Breast epithelium (tissue), 4 donors: ENCODE measurements at places on chromosomes 7 and 10. TPM values are rescaled to one million over a fixed set of nuclear protein-coding genes. Genes with fewer than 3 reads are reported as not detected.
A peak's percentile ranks its signal among the peaks of the same experiment; 100 is the strongest.

RGR gene
- total RNA-seq = 0.96 TPM

ENKUR gene
- not detected for total RNA-seq

ANKRD22 gene
- 0.59 TPM for total RNA-seq

RASSF4 gene
- total RNA-seq = 18.7 TPM

TEX47 gene
- not detected for total RNA-seq

PRXL2A gene
- total RNA-seq = 547 TPM

DNA sequence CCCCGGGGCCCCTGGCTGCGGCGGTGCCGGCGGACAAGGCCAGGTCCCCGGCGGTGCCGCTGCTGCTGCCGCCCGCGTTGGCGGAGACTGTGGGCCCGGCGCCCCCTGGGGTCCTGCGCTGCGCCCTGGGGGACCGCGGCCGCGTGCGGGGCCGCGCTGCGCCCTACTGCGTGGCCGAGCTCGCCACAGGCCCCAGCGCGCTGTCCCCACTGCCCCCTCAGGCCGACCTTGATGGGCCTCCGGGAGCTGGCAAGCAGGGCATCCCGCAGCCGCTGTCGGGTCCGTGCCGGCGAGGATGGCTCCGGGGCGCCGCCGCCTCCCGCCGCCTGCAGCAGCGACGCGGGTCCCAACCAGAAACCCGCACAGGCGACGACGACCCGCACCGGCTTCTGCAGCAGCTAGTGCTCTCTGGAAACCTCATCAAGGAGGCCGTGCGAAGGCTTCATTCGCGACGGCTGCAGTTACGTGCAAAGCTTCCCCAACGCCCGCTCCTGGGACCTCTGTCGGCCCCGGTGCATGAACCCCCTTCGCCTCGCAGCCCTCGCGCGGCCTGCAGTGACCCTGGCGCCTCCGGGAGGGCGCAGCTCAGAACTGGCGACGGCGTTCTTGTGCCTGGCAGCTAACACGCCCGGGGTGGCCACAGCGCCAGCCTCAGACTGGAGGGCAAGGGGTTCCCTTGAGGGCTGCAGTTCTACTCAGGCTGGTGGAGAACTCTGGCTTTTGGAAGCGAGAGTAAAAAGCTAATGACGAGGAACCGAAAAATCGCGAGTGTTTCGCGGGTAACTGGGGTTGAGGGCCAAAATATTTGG is 804 bp downstream of the FRAT1 start:
- H3K36me3 ChIP-seq = no peaks in the 10 kb centered on the region
- peak overlapping the region; percentile 95 for H3K4me3 ChIP-seq
- no peak for DNase-seq
- H3K4me1 ChIP-seq = no peaks in the 10 kb centered on the region
- H3K27me3 ChIP-seq = no peaks in the 10 kb centered on the region

DNA sequence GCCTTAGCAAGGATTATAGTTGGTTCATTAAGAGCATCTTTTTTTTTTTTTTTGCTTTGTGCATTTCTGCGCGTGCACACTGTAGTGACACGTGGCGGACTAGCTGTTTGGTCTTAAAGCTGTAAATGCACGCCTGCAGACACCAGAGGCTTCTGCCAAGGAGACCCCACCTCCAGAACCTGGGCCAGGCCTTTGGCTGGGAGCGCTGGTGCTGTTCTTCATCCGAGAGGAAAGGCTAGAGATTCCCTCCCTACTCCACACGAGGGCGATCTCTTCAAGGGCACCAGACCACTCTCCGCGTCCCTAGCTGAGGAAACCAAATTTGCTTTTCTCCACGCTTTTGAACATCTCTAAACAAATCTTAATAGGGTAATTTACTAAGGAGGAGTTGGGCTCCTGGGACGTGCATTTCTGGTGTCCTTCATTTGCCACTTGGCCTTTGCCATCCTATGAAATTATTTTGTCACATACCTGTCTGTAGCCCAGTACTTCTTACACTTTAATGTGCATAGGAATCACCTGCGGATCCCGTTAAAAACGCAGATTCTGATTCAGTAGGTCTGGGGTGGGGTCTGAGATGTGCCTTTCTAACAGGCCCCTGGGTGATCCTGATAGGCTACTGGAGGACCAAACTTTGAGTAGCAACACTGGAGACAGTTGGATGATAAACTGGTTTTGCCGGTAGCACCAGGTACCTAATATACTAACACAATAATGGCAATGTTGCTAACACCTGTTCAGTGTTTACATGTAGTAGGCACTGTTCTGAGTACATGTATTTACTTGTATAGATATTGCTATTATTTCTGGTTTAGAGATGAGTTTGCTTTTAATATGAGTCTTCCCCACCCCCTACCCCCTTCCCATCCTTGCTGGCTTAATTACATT is 1.3 kb upstream of the SLC26A5 start:
- no peak overlapping the region for H3K27ac ChIP-seq
- H3K27me3 ChIP-seq = peaks cover 23% of the 10 kb centered on the region
- H3K4me3 ChIP-seq = no peak overlapping the region
- no peak for DNase-seq
- no peaks in the 10 kb centered on the region for H3K4me1 ChIP-seq

DNA sequence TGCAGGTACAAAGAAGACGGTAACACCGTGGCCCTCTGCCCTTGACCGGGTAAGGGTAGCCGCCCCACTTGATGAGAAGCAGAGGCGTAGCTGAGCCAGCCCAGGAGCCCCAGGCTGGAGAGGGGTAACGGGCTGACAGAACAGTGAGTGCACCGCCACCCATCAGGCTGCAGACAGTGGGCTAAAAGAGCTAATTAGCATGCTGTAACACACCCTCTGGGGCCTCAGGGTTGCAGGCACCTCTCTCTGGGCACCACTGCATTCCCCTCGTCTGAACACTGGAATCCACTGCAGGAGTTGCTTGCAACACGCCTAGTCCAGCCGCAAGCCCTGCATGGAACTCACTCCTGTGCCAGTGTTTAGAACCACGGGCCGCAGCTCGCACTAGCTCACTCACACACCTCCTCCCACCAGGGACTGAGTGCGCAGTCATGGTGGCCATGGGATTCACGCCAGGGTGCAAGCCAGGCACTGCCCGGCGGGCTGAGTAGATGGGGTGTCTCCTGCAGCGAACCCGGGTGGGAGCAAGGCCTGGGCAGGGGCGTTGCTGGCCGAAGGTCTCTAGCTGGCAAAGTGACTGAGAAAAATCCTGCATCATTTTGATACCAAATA is 36.1 kb downstream of the AGMO start:
- H3K27ac ChIP-seq = no peak overlapping the region
- no peaks in the 10 kb centered on the region for H3K36me3 ChIP-seq
- no peaks in the 10 kb centered on the region for H3K4me1 ChIP-seq

- no peak for DNase-seq
- H3K27ac ChIP-seq = peak overlapping the region; percentile 95
- H3K36me3 ChIP-seq = no peaks in the 10 kb centered on the region
- H3K4me3 ChIP-seq = peak overlapping the region; percentile 40
Measured at GRCh38 chr7:151460474-151460855, 20.5 kb upstream of the CRYGN start.

DNA sequence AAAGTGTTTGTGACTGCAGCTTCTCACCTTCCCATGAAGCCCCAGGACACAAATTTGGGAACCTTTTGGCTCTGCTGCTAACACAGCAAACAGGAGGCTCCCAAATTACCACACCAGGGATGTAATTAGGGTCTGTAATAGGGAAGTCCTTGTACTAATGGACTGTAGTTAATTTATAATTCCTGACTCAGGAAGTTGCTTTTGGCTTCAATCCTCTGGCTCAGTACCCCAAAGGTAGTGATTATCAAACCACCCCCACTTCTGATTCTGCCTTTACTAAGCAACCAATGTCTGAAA is 3.8 kb upstream of the MALSU1 start:
- peaks cover 2% of the 10 kb centered on the region for H3K4me1 ChIP-seq
- no peaks in the 10 kb centered on the region for H3K27me3 ChIP-seq
- H3K27ac ChIP-seq = no peak overlapping the region
- no peaks in the 10 kb centered on the region for H3K36me3 ChIP-seq
- no peak overlapping the region for H3K4me3 ChIP-seq
- no peak for DNase-seq

GRCh38 chr7:100901921-100902332 is 6.2 kb upstream of the ACHE start:
- DNase-seq = no peak
- H3K27ac ChIP-seq = no peak overlapping the region
- H3K27me3 ChIP-seq = no peaks in the 10 kb centered on the region
- H3K36me3 ChIP-seq = no peaks in the 10 kb centered on the region

- no peak overlapping the region for H3K4me3 ChIP-seq
- no peaks in the 10 kb centered on the region for H3K27me3 ChIP-seq
- H3K36me3 ChIP-seq = no peaks in the 10 kb centered on the region
- peak overlapping the region; percentile 74 for H3K27ac ChIP-seq
- no peak for DNase-seq
Measured at GRCh38 chr10:62934258-62934657, 118.1 kb upstream of the EGR2 start.

GRCh38 chr10:35927990-35928488 is 285.9 kb upstream of the FZD8 start:
- no peak overlapping the region for H3K4me3 ChIP-seq
- H3K4me1 ChIP-seq = no peaks in the 10 kb centered on the region
- DNase-seq = no peak
- H3K36me3 ChIP-seq = no peaks in the 10 kb centered on the region

- no peaks in the 10 kb centered on the region for H3K4me1 ChIP-seq
- H3K36me3 ChIP-seq = no peaks in the 10 kb centered on the region
- H3K27ac ChIP-seq = no peak overlapping the region
- no peak for DNase-seq
Measured at GRCh38 chr7:95736635-95737034, 35.7 kb upstream of the DYNC1I1 start.

DNA sequence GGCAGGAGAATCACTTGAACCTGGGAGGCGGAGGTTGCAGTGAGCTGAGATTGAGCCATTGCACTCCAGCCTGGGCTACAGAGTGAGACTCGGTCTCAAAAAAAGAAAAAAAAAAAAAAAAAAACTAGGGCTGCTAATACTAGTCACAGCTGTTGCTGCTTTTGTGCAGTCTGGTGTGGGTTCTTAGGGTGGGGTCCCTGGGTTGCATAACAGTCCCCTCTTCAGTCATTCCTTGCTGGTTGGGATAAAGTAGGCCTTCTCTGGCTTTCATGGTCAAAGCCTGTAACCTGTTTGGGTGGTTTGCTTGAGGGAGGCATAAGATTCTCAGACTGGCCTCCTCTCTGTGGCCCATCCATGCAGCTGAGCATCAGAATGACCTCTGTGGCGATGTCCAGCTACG is 14.1 kb downstream of the SSMEM1 start:
- H3K27me3 ChIP-seq = no peaks in the 10 kb centered on the region
- no peak overlapping the region for H3K4me3 ChIP-seq
- no peak overlapping the region for H3K27ac ChIP-seq
- DNase-seq = no peak
- H3K4me1 ChIP-seq = no peaks in the 10 kb centered on the region
- no peaks in the 10 kb centered on the region for H3K36me3 ChIP-seq

DNA sequence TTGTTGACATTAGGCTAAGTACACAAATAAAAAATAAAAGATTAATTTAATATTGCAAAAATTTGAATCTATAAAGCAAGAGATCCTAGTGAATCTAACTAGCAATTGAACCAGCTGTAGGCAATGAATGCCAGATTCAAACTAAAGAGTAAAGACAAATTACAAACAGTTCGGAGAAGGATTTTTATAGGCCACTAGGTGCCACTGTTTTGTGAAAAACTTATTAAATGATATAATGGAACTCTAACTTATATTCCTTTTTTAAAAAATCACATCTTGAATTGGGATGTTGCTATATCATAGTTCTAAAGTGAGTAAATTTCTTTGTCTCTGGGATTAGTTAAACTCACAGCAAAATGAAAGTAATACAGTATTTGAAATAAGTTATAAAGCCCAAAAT is 39.1 kb upstream of the GNAI1 start:
- H3K4me1 ChIP-seq = no peaks in the 10 kb centered on the region
- no peak overlapping the region for H3K27ac ChIP-seq
- no peak overlapping the region for H3K4me3 ChIP-seq
- DNase-seq = no peak

- no peak overlapping the region for H3K4me3 ChIP-seq
- no peaks in the 10 kb centered on the region for H3K4me1 ChIP-seq
- H3K36me3 ChIP-seq = no peaks in the 10 kb centered on the region
- no peaks in the 10 kb centered on the region for H3K27me3 ChIP-seq
Measured at GRCh38 chr10:78278058-78278404, 244.4 kb downstream of the RPS24 start.

GRCh38 chr7:7519056-7519455 is 16.6 kb downstream of the COL28A1 start:
- no peaks in the 10 kb centered on the region for H3K27me3 ChIP-seq
- H3K27ac ChIP-seq = no peak overlapping the region
- DNase-seq = no peak
- H3K4me3 ChIP-seq = no peak overlapping the region

DNA sequence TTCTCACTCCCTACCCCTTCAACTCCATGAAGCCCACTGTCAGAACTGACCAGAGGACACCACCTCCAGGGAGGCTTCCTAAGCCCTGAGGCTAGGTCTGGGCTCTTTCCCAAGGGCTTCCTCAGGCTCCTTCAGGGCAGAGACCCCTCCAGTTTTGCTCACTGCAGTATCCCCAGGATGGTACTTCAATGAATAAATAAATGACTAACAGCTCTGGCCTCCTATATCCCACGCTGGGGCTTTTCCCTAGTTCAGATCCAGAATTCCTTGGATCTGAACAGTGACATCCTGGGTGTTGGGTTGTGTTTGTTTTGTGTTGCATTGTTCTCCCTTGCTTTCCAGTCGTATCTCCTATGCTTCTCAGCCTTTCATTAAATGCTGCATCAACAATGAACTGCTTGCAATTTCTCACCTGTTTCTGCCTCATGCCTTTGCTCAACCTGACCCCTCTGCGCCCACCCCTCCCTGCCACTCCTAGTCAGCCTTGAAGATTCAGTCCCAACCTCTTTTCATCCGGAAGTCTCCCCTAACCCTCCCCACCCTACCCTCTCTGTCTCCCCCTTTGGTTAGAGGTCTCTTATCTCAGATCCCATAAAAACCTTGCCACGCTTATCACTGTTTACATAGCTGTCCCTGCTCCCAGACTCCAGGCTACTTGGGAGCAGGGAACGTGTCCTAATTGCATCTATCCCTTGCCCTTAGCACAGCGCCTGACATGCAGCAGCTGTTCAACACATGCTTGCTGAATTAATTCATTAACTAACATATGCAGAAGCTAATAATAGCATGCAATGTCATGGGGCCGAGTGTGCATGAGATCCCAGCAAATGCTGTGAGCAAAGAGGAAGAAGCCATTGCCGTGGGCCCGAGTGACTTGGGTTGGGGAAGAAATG is 41.7 kb downstream of the PPP1R3C start:
- H3K4me1 ChIP-seq = peaks cover 28% of the 10 kb centered on the region
- H3K27me3 ChIP-seq = no peaks in the 10 kb centered on the region
- no peak for DNase-seq
- peak overlapping the region; percentile 71 for H3K27ac ChIP-seq

GRCh38 chr10:96090463-96090800 is 39.7 kb upstream of the ZNF518A start:
- no peak for DNase-seq
- H3K36me3 ChIP-seq = no peaks in the 10 kb centered on the region
- H3K27ac ChIP-seq = peak overlapping the region; percentile 90
- H3K27me3 ChIP-seq = peaks cover 35% of the 10 kb centered on the region

DNA sequence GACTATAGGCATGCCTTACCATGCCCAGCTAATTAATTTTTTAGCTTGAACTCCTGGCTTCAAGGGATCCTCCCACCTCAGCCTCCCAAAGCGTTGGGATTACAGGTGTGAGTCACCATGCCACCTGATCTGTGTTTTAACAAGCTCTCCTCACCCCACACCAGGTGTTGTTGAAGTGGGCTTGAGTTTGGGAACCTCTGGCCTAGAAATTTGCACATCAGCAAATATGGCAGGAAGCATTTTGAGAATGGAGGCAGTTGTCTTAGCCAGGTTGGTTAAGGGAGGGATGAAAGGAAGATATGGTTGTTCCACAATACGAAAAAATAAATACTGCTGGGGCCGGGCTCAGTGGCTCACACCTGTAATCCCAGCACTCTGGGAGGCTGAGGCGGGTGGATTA is 433.1 kb downstream of the TYW1 start:
- DNase-seq = no peak
- no peak overlapping the region for H3K27ac ChIP-seq
